ENCODE measurements at places on chromosomes 1 and 21.

- DNase-seq, result no peak
Observed at GRCh38 chr1:8013800-8014199, 12.3 kb downstream of the ERRFI1 start.

GRCh38 chr1:146036965-146037646 is 15.6 kb upstream of the HJV start:
- peak; percentile 82 for DNase-seq

DNA sequence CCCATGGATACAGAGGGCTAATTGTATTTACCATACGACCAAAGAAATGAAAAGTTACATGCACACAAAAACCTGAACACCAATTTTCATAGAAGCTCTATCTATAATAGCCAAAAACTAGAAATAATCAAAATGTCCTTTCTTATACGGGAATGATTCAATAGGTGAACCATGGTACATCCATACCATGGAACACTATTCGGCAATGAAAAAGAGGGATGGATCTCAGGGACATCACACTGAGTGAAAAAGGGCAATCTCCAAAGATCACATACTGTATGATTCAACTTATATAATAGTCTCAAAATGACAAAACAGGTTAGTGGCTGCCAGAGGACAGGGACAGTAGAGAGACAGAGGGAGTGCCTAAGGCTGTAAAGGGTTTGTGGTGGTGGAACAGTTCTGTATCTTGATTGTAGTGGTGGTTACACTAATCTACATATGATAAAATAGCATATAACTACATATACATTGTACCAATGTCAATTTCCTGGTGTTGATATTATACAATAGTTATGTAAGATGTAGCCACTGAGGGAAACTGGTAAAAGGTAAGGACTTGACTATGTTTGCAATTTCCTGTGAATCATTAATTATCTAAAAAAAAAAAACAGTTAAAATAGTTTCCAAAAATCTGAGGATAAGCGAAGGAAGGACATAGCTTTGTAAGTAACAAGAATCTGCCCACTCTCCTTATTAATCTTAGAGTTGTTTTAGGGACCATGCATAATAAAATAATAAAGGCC is 3.7 kb downstream of the RSBN1 start:
- DNase-seq, result no peak

GRCh38 chr21:34915364-34915841 is 133.7 kb downstream of the RUNX1 start:
- no peak for DNase-seq

DNA sequence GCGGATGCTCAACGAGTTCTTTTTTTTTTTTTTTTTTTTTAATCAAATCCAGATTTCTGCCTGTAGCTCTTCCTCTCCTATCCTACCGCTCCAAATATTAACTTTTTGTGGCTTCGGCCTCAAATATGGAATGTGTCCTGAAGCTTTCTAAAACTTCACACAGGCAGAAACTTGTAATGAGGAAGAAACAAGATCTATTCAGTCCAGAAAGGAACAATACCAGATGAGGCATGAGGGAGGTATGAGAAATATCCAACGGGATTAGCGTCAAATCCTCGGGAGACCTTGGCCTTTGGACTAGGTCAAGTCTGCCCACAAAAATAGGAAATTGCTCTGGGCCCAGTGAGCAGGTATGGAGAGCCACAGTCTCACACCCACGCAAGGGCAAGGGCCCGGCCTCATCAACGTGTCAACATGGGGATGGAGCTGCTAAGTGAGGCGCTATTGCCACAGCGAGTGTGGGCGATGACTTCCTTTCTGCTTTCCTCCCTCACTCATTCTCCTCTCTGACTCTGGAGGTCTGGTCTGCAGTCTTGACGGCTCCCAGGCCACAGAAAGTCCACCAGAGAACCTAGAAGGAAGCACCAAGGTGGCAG is 66.6 kb downstream of the BCAR3 start:
- peak; percentile 43 for DNase-seq

DNA sequence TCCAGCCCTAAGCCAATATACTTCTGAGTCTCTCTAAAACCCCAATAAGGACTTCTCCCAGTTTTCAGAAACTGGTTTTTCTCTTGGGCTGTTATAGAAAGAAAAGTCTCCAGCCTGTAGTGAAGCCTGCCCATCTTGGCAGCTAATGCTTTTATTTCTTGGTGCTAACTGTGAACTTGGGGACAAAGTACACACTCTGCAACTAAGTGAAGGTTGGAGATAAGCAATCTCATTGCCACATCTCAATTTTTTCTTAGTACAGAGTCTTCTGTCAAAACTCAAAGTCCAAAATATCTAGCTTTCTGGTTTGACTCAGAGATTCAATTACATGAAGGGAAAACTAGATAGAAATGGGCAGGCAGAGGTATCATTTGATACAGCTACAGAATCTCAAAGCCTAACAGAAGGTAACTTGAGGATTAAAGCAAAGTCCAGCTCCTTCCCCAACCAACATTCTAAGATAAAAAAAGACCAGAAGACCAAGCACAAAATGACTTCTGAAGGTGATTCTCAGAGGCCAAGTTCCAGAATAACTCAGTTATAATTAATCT is 14.0 kb downstream of the AK2 start:
- no peak for DNase-seq

DNA sequence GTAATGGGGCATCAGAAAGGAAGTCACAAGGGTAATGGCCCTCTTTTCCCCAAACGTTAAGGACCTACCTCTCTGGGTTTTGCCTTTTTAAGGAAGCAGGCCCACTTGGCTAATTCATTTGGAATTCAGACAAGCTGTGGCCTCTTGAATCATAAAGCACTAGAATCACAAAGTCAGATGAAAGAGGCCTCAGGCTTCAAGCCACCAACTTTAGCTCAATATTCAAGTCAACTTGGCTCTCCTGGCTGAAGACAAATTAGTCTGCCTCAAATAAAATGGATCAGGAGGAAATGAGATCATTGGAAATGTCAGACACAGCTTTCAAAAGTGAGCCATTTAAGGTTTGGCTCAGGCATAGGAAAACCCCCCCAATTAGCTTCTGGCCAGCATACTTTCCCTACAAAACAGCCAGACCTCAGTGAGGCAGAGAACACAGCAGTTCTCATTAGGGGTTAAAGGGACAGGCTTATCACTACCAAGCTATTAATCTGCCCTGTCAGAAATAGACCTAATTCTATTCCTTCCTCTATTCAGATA is 34.3 kb downstream of the SLC35D1 start:
- no peak for DNase-seq

DNA sequence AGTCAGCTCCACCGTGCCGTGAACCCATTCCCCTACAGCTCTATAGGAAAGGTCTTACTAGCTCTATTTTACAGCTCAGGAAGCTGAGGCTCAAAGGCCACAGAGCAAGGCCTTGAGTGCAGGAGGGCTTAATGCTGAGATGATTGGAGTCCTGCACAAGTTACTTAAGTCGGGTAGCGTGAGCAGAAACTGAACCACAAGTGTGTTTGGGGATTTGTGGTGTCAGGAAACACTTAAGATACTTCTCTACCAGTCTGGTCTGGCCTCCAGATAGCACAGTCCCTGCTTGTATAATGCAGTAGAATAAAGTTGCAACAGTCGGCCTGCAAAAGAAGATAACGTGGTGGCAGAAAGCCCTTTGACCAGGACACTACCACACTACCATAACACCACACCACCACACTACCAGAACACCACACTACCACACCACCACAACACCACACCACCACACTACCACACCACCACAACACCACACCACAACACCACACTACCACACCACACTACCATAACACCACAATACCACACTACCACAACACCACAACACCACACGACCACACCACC is 118.1 kb downstream of the SPSB1 start:
- no peak for DNase-seq

DNA sequence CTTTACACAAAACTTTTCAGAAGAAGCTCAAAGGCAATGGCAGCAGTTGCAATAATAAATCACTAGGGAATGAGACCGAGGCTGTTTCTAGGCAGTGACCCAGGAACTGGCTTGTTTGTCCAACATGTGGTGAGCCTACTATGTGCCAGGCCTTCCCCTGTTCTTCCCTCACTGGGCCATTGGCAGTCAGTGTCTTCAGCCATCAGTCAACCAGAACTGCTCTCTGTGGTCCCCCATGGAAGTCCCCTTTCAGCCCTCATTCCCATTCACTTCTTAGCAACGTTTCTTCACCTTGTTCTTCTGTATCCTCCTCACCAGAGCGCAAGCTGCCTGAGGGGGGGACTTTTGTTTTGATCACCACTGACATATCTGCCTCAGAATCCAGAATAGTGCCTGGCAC is 274.1 kb downstream of the RRAGC start:
- DNase-seq, result no peak

DNA sequence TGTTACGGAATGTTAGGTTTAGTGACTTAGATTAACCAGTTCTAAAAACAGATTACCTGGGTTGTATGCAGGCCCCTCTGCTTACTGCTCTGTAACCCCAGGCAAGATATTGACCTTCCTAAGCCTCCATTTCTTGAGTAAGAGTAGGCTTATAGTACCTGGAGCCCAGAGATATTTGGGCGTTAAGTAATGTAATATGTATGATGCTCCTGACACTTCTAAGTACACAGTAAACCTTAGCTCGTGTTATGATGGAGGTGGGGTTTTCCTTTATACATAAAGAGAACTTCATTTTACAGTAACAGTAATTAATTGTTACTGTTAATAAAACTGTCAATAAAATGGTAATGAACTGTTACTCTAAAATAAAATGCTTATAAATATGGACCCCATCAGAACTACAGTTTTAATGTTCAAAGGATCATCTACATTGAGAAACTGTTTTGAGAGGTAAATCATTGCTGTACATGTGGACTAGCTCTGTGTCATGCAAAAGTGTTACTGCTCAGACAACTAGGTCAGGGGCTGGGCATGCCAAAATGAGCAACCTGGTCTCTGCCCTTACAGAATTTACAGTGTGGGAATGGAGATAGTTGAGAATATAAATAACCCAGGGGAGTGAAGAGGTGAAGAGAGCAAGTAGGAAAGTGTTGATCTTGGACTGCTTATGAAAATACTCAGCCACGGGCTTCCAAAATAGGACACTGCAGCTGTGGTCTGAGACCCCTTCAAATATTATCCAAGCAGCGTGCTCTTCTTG is 26.6 kb downstream of the LRRC8C start:
- no peak for DNase-seq

GRCh38 chr1:40653851-40654537 is 11.5 kb downstream of the RIMS3 start:
- no peak for DNase-seq

- peak; percentile 61 for DNase-seq
Observed at GRCh38 chr1:36150296-36151133, 1.2 kb upstream of the TRAPPC3 start.

DNA sequence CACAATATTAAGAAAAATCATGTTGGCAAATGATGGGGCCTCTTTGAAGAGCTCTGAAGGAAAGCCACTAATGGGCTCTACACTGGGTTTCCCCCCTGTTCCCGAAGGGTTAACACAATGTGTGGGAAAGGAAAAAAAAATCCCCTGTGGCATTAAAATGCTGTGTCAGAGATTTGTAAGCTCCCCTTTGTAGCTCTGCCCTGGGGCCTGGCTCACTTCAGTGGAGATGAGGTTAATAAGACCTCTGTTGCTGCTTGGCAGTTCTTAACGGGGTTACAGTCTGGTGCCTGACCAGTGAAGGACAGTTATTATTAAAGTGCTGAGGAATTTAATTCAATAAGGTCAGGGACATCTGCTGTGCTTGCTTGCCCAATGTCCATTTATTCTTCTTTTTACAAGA is 129.7 kb upstream of the UBE2U start:
- no peak for DNase-seq

DNA sequence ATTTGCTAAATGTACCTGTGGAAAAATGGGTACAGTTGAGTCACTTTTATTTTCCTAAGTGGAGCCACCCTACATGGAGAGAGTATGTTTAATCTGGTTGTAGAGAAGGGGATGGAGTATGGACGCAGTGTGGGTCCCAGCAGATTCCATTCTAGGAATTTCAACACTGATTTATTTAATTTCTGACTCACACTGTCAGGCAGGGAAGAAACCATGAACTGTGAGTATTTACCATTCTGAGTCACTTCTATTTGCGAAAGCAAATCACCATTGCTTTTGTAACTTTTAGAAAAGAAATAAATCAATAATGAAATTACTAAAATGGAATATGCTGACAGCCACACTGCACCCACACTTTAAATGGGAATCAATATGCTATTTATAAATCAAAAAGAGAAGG is 339.0 kb downstream of the DSCAM start:
- no peak for DNase-seq

DNA sequence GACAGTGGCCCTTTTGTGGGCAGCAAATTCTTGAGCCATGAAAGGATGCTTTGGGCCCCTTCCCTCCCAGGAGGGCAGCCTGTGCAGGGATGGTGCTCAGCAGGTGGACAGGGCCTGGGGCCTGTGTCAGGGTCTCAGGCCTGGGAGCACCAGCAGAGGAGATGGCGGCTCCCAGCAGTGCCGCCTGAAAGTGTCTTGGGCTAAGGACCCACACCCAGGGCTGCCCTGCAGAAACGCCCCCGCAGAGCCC is 23.9 kb downstream of the FTCD start:
- DNase-seq, result no peak

GRCh38 chr1:223843934-223844786 is 1.6 kb downstream of the TP53BP2 start:
- no peak for DNase-seq

GRCh38 chr1:62294261-62294660 is 25.0 kb downstream of the KANK4 start:
- no peak for DNase-seq

DNA sequence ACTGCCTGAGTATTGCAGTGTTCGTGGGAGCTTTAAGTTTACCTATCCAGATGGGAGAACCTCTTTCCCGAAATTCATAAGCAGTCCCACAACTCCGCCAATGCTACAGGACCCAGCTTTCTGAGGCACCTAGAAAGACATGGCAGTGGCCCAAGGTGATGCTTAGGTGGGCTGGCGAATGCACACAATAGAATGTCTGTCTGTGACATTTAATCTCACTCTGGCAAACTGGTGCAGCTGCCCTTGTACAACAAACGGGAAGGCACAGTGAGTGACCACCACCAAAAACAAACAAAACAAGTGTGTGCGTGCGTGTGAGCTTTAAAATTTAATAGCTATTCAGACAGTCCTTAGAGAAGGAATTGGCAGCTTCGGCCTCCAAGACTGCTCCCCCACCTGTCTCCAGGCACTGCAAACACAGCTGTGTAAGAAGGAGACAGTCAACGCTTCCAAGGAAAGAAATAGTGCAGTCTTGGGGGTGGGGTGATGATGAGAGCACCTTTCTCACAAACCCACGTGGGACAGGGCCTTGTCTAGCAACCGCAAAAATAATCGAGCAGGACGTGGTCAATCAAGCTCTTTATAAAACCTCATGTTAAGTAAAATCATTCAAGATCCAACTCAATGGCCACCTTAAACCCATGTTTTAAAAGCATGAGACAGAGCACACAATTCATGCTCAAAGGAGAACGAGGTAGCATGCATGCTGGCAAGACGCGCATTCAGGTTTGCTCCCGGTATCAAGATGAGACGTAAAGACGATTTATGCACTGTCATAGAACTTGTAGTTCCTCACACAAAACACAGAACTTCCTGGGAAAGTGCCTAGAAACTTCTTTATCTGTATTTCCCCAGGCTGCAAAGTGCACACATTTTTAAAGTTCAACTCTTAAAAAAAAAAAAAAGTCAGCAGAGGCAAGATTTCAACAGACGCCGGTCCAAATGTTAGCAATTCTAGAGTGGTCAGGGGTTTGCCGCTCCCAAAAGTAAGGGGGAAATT is 84.1 kb downstream of the TM2D1 start:
- DNase-seq, result no peak

GRCh38 chr21:34875830-34876229 is 173.3 kb downstream of the RUNX1 start:
- no peak for DNase-seq
